ENCODE measurements at places on chromosomes 16 and 17. TPM values are rescaled to one million over a fixed set of nuclear protein-coding genes. Genes with fewer than 3 reads are reported as not detected.

DNA sequence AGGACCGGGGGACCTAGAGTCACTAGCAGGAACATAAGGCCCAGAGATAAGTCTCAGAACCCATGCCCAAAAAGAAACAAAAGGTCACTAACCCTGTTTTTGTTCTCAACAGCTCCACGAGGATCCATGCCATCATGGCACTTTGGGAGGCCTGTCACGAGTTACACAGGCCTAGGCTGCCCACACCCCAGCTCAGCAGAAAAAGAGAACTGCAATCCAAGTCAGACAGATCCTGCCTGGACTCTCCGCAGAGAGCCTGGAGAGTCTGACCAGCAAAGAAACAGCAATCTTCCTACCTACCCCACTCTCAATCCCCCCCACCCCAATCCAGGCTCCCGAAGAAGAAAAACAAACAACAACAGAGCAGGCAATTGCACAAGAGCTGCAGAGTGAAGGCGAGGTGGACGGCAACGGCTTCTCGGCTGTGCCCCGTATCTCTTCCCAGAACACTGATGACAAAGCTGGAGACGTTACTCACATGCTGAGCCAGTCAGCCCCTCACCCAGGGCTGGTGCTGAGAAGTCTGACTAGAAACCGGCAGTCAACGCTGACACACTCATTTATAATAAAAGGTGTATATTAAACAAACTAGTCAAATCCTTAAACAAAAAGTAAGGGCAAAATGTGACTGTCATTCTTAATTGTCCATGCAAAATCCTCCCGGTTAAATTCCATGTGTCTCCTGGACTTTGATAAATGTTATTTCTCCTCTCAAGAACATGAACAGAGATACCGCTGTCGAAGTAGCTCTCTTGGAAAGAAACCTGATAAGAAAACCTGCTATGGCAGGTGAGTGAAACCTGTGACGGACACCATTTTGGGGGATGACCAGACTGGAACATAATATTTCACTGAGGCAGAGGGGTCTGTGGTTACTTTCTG lies 89.3 kb downstream of the SMG6 start:
- H3K27ac ChIP-seq = peak overlapping the region; percentile 86
- DNase-seq = peak; percentile 61
- H3K27me3 ChIP-seq = no peaks in the 10 kb centered on the region
- H3K4me3 ChIP-seq = peak overlapping the region; percentile 4
- peaks cover 27% of the 10 kb centered on the region for H3K4me1 ChIP-seq
- peaks cover 9% of the 10 kb centered on the region for H3K36me3 ChIP-seq

DNA sequence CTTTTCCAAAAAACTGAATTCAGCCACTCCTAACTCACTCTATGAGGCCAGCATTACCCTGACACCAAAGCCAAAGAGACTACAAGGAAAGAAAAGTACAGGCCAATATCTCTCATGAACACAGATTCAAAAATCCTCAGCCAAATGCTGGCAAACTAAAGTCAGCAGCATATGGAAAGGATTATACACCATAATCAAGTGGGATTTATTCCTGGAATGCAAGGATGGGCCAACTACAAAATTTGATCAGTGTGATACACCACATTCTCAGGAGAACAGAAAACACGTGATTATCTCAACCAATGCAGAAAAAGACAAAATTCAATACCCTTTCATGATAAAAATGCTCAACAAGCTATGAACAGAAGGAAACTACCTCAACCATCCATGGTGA lies 7.7 kb upstream of the AATK start:
- H3K27ac ChIP-seq = no peak overlapping the region
- no peak for DNase-seq
- H3K4me1 ChIP-seq = peaks cover 16% of the 10 kb centered on the region
- H3K27me3 ChIP-seq = no peaks in the 10 kb centered on the region
- no peak overlapping the region for H3K4me3 ChIP-seq
- H3K36me3 ChIP-seq = no peaks in the 10 kb centered on the region

DNA sequence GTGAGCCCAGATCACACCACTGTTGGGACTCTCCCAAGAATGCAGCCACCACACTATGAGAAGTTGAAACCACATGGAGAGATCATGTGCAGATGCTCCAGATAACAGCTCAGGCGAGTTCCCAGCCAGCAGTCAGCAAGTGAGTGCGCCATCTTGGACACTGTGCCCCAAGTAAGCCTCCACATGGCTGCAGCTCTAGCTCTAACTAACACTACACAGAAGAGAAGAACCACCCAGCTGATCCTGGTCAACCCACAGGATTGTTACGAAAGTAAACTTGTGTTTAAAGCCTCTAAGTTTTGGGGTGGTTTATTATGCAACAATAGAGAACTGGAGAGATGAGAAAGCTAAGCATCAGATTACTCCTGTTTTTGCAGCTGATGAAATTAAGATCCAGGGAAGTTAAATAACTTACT lies 25.8 kb downstream of the SLC38A7 start:
- peaks cover 30% of the 10 kb centered on the region for H3K4me1 ChIP-seq
- H3K4me3 ChIP-seq = no peak overlapping the region
- H3K27ac ChIP-seq = no peak overlapping the region

DNA sequence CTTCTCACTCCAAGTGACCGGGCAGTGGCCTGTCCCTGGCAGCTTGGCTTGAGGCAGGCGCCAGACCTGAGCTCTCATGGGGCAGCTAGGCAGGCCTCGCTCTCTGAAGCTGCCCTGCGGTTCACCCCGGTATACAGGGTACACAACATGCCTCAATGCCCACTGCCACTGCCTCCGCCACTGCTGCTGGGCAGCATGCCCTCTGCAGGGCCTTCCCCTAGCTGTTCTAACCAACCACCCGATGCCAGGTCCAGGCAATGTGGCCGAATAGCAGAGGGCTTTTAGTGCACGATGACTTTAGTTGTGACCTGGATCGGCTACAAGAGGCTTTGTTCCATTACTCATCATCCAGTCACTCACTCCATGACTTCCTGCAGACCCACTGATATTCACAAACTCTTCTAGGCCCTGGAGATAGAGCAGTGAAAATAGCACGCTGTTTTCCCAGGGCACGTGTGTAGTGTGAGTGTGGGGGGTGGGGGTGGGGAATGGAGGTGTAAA lies 19.7 kb downstream of the CDC42EP4 start:
- no peak overlapping the region for H3K4me3 ChIP-seq
- no peak for DNase-seq
- no peak overlapping the region for H3K27ac ChIP-seq
- peaks cover 31% of the 10 kb centered on the region for H3K36me3 ChIP-seq

DNA sequence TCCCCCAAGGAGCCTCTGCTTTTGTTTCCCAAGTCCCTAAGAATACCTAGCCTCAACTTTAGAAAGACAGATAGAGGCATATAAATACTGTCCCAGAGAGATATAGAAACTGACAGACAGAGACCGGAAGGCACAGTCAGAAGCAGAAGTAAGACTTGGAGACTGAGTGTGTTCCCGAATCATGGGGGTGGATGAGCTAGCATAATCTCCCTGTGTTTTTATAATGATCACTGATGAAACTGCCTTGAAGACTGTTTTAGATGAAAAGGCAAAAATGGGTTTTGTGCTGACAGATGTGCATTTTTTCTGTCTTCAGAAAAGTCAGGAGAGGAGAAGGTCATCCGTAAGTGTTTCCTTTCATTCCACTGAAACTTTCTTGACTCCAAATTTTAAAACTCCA lies 8.3 kb upstream of the PSMD3 start:
- DNase-seq = no peak
- H3K4me1 ChIP-seq = peaks cover 9% of the 10 kb centered on the region
- H3K27me3 ChIP-seq = peaks cover 15% of the 10 kb centered on the region
- H3K27ac ChIP-seq = no peak overlapping the region
- no peak overlapping the region for H3K4me3 ChIP-seq
- H3K36me3 ChIP-seq = no peaks in the 10 kb centered on the region

DNA sequence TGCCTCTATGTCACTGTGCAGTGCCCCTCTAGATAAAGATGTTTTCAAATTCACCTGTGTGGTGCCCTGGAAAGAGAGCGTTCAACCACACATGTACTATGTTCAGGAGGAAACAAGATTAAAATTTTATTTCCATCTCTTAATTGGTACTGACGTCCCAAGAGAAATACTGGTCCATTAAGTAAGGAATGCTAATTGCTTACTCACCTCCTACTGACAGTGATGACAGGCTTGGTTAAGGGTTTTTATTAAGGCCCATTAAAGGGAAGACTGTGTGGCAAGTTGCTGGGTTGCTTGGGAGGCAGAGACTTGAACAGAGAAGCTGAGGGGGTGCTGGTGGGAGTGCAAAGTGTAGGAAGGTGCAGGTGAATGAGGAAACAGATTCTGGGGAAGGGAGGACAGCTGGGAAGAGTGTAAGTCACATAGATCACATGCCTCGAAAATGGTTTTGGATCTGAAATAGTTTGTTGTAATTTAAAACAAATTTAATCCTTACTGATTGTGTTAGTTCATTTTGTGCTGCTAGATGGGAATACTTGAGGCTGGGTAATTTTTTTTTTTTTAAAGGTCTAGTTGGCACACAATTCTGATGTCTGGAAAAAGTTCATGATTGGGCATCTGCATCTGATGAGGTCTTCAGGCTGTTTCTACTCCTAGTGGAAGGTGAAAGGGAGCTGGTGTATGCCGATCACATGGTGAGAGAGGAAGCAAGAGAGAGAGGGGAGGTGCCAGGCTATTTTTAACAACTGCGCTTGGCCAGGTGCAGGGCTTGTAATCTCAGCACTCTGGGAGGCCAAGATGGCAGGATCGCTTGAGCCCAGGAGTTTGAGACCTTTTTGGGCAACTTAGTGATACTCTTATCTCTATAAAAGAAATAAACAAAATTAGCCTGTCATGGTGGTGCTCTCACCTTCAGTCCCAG lies 140.5 kb downstream of the CACNG3 start:
- DNase-seq = no peak
- H3K4me3 ChIP-seq = no peak overlapping the region
- H3K36me3 ChIP-seq = no peaks in the 10 kb centered on the region
- H3K4me1 ChIP-seq = no peaks in the 10 kb centered on the region
- no peaks in the 10 kb centered on the region for H3K27me3 ChIP-seq

GRCh38 chr17:83083368-83084201 lies 4.2 kb downstream of the METRNL start:
- H3K4me1 ChIP-seq = peaks cover 67% of the 10 kb centered on the region
- peak overlapping the region; percentile 100 for H3K27ac ChIP-seq
- peaks cover 33% of the 10 kb centered on the region for H3K36me3 ChIP-seq
- H3K27me3 ChIP-seq = peaks cover 4% of the 10 kb centered on the region
- H3K4me3 ChIP-seq = no peak overlapping the region

- no peak overlapping the region for H3K27ac ChIP-seq
- H3K4me1 ChIP-seq = no peaks in the 10 kb centered on the region
- DNase-seq = no peak
- H3K4me3 ChIP-seq = no peak overlapping the region
- H3K27me3 ChIP-seq = no peaks in the 10 kb centered on the region
- H3K36me3 ChIP-seq = peaks cover 53% of the 10 kb centered on the region
These were observed 36.1 kb upstream of the CAPN15 start for GRCh38 chr16:491220-491919.

DNA sequence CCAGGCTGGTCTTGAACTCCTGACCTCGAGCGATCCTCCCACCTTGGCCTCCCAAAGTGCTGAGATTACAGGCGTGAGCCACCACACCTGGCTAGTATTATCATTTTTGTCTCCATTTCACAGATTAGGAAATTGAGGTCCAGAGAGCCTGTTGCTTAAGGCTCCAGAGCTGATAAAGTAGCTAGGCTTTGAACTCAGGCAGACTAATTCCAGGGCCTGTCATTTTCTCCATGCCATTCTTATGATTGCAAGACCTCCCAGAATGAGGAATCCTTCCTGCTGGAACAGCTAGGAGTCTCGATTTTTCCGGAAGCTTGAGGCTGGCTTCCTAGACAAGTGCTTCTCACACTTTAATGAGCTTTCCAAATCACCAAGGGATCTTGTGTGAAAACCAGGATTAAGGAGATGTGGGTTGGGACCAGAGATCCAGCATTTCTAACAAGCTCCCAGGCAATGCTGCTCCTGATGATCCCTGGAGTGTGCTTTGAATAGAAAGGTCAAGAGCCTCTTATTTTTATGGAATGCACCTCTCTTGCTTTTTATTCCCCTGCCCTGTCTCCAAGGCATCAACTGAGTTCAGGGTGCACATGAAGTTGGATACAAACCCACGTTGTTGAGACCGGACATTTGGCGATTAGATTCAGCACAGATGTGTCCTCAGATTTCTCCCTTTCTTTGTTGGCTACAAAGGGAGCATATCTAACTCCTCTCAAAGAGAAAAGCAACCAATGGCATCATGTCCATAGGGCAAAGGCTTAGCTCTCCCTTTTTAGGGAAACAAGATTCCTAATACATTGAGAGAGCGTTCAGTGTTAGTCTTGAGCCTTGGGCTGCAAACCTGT lies 40.3 kb upstream of the FAM20A start:
- peaks cover 5% of the 10 kb centered on the region for H3K27me3 ChIP-seq
- H3K4me1 ChIP-seq = no peaks in the 10 kb centered on the region
- DNase-seq = no peak

DNA sequence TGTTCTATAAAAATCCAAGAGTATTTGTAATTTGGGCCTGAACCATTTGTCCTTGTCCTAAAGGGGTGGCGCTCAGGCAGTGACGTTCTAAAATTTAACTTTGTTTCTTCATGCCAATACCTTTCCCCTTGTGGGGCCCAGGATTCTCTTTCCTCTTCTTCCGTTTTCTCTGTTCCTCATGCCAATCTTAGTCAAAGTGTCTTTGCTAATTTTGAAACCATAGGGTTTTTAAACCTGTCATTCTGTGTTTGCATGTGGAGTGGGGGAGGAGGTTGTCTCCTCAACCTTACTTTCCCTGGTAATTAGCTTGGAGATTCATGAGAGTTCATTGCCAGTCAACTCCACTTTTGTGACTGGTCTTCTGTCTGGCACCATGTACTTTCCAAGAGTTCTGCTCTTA lies 337.1 kb downstream of the MAF start:
- no peak overlapping the region for H3K27ac ChIP-seq
- peaks cover 3% of the 10 kb centered on the region for H3K4me1 ChIP-seq
- no peaks in the 10 kb centered on the region for H3K27me3 ChIP-seq
- H3K36me3 ChIP-seq = no peaks in the 10 kb centered on the region
- DNase-seq = no peak

- no peak for DNase-seq
- H3K27me3 ChIP-seq = no peaks in the 10 kb centered on the region
- no peak overlapping the region for H3K4me3 ChIP-seq
- no peaks in the 10 kb centered on the region for H3K36me3 ChIP-seq
These were observed 31.2 kb upstream of the TENT4B start for GRCh38 chr16:50121721-50122445.

The STAC2 gene
- 0.61 TPM for polyA plus RNA-seq

The ANKRD40CL gene
- polyA plus RNA-seq = 28.4 TPM

The HSF5 gene
- polyA plus RNA-seq = 0.07 TPM

The CCL1 gene
- not detected for polyA plus RNA-seq

The ASPHD1 gene
- polyA plus RNA-seq = 15.0 TPM

The ABCA10 gene
- polyA plus RNA-seq = 7.5 TPM

The ACTG1 gene
- 2,245 TPM for polyA plus RNA-seq

The CDR2 gene
- polyA plus RNA-seq = 41.1 TPM

All from large intestine (tissue), 12 donors.